Cerebellar cortex (tissue), 1 donor: ENCODE measurements at places on chromosomes 13 and 19.
A peak's percentile ranks its signal among the peaks of the same experiment; 100 is the strongest.

DNA sequence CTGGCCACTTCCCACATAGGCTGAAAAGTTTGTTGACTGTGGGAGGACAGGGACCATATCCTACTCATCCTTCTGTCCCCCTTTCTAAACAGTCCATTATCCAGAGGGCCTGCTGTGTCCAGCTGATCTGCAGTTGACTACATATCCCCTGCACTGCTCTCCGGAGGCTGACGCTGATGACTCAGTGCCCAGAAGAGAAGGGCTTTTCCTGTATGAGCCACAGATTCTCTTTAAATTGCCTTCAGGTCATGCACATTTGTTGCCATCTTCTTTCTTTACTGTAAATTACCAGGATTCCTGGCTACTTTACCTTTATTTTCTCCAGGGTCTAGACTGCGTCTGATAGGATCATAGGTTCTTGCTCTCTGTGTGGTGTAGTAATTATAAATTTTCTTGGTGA, 125.2 kb downstream of the LACC1 start:
- no peak for DNase-seq

DNA sequence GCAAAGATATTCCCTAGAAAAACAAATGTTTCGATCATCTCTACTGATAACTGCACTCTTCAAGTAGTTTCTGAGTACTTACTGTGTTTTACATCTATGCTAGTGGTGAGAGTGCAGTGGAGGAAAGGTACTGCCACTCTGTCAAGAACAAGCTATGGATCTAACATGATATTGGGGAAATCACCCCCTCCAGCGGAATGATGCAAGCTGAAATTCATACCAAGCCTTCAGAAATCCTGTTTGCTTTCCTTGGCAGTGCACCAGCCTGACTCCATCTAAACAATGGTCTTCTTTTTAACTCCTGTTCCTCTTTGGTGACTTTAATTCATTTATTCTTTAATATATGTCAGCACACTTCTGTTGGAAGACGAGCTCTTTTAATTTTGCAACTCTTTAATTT, 238.0 kb downstream of the PCDH9 start:
- DNase-seq, result no peak

- DNase-seq, result no peak
Measured at GRCh38 chr19:16208064-16208759, 10.5 kb downstream of the AP1M1 start.

GRCh38 chr13:77817521-77817920, 101.1 kb downstream of the EDNRB start:
- no peak for DNase-seq

GRCh38 chr13:99977912-99978798, 3.4 kb upstream of the ZIC2 start:
- peak; percentile 72 for DNase-seq

GRCh38 chr19:27779954-27780353, 1433.0 kb downstream of the UQCRFS1 start:
- DNase-seq, result no peak

DNA sequence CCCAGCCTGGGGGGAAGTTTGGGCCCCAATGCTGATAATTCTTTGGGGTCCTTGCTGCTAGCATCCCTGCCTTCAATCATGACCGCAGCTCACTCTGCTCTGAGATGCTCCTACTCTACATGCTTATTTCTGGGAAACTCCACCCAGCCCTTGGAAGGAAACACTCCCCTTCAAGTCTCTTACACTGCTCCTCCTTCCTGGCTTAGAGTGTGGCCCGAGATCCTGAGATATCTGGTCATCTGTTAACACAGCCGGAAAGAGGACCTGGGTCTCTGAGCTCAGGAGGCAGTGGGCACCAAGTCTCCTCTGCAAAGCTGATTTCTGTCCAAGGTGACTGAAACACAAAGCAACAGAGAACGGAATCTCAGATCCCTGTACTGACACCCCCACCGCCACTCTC, 33.0 kb downstream of the CYP4F2 start:
- DNase-seq, result no peak

DNA sequence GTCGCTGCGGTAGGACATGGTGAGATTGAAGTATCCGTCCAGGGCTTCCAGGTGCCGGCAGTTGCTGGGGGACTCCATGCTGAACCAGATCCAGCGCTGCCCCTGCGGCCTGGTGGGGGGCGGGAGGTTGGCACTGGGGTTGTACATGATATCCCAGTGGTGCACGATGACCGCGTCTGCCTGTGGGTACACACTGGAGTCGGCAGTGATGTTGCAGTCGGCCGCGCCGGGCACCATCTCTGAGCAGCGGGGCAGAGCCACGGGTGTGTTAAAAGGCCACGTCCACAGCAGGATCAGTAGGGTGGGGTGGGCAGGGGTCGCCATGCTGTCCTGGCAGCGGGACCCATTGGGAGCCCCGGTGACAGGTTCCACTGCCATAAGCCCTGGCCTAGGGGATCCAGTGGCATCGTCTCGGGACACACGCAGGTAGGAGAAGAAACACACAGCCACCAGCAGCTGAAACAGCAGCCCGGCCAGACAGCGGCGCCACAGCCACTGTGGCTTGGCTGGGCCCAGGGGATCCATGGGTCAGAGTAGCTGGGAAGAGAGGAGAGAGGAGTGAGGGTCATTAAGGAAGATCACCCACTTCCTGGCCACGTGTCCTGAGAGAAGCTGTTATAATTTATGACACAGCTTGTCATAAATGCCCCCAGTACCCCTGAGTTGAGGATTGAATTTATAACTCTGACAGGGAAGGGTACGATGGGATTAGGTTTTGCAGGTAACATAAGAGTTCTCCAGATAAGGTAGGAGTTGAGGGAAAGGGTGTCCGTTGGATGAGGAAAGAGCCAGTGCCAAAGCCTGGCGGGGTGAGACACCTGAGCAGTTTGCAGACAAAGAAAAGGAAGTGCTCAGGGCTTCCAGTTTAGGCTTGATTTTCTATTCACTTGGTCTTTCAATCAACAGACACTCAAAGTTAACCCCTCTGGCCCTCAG, 2.9 kb downstream of the FUT5 start:
- no peak for DNase-seq

GRCh38 chr13:35741657-35742056, 265.2 kb upstream of the MAB21L1 start:
- DNase-seq, result no peak

DNA sequence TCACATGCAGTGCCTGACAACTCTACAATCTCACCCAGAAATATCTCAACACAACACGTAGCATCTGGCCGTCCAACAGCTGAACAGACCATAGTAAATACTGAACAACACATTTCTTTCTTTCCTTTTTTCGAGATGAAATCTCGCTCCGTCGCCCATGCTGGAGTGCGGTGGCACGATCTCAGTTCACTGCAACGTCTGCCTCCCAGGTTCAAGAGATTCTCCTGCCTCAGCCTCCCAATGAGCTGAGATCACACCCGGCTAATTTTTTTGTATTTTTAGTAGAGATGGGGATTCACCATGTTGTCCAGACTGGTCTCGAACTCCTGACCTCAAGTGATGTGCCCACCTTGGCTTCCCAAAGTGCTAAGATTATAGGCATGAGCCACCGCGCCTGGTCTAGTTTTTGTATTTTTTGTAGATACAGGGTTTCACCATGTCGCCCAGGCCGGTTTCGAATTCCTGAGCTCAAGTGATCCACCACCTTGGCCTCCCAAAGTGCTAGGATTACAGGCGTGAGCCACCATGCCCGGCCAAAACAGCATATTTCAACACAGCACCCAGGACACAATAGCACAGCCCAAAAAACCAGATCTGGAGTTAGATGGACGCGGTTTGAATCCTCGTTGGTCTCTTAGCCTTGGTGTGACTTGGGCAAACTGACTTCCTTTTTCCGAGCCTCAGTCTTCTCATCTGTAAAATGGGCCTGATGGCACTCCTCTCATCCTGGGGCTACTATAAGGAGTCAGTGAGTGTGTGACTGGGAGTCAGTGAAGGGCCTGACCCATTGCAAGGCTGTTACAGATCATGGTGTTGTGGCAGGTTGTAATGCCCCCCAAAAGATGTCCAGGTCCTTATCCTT, 22.6 kb downstream of the CYP2A6 start:
- no peak for DNase-seq

DNA sequence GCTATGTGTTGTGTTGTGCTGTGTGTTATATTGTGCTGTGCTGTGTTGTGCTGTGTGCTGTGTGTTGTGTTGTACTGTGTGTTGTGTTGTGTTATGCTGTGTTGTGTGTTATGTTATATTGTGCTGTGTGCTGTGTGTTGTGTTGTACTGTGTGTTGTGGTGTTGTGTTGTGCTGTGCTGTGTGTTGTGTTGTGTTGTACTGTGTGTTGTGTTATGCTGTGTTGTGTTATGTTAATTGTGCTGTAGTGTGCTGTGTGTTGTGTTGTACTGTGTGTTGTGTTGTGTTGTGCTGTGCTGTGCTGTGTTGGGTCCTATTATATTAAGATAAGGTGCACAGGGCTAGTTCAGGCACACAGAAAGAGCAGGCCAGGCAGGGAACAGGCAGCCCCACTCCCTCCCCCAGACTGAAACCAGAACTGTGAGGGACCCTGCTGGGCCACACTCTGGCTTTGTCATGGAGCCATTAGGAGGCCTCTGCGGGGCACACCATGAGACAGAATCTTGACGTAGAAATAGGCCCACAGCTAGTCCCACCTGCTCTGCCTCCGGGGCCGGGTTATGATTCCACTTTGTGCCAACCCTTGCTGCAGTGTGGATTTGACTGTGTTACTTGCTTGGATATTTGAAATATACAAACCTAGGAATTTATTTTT, 12.1 kb downstream of the SOX1 start:
- no peak for DNase-seq

DNA sequence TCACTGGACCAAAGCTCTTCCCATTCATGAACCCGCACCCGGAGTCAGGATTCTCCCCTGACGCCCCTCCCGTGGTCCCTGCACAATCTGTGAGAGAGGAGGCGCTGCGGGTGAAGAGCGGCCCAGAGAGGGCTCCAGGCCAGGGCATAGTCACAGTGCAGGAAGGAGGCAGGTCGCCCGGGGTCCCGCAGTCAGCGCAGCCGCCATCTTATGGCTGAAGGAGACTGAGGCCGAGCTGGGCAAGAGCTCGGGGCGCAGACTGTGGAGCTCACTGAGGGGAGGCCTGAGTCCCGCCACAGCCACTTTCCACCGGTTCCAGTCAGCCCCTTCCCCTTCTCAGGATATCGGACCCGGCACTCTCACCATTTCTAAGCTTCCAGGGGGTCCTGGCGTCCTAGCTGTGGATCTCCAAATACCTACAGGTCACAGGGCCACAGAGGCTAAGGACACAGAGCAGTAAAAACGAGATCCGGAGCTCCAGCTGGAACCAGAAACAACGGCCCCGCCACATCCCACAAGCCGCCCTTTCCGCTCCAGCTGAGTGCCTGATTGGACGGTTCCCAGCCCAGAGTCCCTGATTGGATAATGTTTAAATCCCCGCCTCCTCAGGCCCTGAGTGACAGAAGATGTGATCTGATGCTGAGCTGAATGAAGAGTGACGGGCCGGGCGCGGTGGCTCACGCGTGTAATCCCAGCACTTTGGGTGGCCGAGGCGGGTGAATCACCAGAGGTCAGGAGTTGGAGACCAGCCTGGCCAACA, at the start of gene ZNF99:
Gene ZNF99, minus strand, starts transcription at position 501 of the 760 bp plus-strand sequence. Its CDS starts 135 bp downstream, at position 366.
- DNase-seq, result peak; percentile 12

DNA sequence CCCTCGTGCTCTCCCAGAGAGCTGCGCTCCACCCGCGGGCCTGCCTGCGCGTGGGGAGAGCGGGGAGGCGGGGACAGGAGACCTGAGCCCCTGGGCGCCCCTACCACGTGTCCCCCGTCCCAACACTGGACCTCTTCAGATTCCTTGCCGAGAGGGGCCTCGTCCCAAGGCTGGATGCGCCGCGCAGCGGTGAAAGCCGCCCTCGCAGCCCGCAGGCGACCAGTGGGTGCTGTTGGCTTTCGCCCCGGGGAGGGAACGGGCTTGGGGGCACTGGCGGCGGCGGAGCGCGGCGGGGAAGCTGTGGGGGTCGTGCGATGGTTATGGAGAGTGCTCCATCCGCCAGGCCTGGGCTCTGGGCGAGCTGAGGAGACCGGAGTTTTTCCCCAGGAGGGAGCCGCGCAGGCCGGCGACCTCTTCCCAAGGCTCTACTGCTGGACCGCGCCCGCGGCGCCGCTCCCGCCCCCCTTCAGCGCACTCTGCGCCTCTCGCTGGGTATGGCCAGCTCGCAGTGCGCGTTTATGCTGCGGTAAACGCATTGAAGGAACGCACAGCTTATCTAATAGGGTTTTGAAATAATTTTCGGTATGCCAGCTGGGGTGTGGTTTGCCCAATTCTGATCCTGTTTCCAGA, 17.2 kb upstream of the RNF17 start:
- DNase-seq, result no peak

GRCh38 chr19:34353546-34353945, 11.4 kb upstream of the GPI start:
- DNase-seq, result no peak

- DNase-seq, result no peak
Measured at GRCh38 chr13:53560556-53560955, 531.9 kb downstream of the OLFM4 start.

- no peak for DNase-seq
Measured at GRCh38 chr19:10686193-10686592, 15.0 kb upstream of the QTRT1 start.

- no peak for DNase-seq
Measured at GRCh38 chr19:4316956-4317355, 12.6 kb downstream of the FSD1 start.

- no peak for DNase-seq
Measured at GRCh38 chr19:9078651-9079050, 8.2 kb upstream of the OR1M1 start.

DNA sequence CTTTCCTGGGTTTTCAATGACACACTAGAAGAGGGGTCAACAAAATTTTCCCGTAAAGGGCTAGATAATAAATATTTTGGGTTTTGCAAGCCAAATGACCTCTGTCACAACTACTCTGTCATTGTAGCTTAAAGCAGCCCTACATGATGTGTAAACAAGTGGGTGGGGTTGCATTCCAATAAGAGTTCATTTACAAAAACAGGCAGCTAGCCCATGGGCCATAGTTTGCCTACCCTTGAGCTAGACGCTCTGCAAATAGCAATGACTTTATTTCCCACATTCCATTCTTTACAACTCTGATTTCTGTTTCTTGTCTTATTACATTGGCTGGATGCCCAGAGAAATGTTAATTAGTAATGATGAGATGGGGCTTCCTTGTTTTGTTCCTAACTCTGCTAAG, 76.0 kb downstream of the ZNF557 start:
- no peak for DNase-seq

- DNase-seq, result no peak
Measured at GRCh38 chr13:24073657-24074056, 86.9 kb upstream of the SPATA13 start.

GRCh38 chr19:15280915-15281683, 48.9 kb upstream of the EPHX3 start:
- peak; percentile 89 for DNase-seq
